ENCODE measurements at places on chromosomes 3 and 15.

GRCh38 chr3:107690522-107691138 is 167.9 kb downstream of the BBX start:
- peak; percentile 74 for DNase-seq

- no peak for DNase-seq
These were observed 53.2 kb upstream of the ZNF148 start for GRCh38 chr3:125428216-125428830.

GRCh38 chr15:70354346-70354905 is 256.7 kb upstream of the TLE3 start:
- no peak for DNase-seq

GRCh38 chr3:157494581-157495281 is 8.5 kb downstream of the VEPH1 start:
- no peak for DNase-seq

- no peak for DNase-seq
These were observed 358.9 kb downstream of the RBMS3 start for GRCh38 chr3:29639578-29640290.

- DNase-seq = no peak
These were observed 47.9 kb downstream of the HERC2 start for GRCh38 chr15:28273873-28274610.

- no peak for DNase-seq
These were observed 22.4 kb upstream of the EIF4A2 start for GRCh38 chr3:186760897-186761447.

- no peak for DNase-seq
These were observed 270.4 kb downstream of the SUCLG2 start for GRCh38 chr3:67384016-67384415.

DNA sequence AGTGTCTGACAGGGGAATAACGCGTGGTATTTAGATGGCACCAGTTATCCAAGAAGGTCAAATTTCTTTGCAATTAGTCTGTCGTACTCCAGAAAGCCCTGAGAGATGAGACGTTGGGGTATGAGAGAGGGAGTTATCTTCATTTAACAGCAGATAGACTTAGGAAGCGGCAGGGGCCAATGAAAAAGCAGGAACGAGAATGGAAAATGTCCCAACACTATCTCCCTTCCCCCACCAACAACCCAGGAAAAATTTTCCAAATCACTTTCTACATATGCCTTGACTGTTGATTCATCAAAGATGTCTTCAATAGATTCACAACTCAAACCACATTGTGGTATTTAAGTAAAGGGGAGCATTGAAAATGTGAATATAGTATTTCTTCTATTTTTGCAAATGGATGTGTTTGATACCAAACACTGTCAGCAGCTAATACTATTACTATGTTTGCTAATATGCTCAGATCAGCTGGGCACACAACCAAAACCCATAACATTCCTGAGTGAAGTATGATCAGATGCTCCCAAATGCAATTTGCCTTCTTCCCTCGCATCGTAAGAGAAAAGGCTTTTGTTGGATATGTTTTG is 13.3 kb upstream of the GREM1 start:
- no peak for DNase-seq

- no peak for DNase-seq
These were observed 453.6 kb upstream of the THBS1 start for GRCh38 chr15:39127151-39127790.

GRCh38 chr3:89098964-89099585 is 8.3 kb upstream of the EPHA3 start:
- peak; percentile 62 for DNase-seq

DNA sequence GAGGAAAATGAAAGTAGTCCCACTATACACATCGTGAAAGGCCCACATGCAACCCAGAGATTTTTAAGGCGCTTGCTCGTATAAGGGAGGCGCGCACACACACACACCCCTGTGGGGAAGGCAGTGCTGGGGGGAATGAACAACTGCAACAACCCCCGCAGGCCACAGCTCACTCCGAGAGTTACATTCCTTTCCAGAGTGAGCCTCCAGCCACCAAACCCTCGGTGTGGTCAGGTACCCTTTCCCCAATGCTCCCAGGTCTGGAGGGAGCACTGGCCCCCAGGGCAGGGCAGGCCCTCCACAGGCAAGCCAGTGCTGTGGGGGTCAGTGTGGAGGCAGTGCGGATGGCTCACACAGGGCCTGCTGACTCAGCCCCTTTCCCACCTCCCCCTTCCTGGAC is 115.6 kb downstream of the OCA2 start:
- no peak for DNase-seq

DNA sequence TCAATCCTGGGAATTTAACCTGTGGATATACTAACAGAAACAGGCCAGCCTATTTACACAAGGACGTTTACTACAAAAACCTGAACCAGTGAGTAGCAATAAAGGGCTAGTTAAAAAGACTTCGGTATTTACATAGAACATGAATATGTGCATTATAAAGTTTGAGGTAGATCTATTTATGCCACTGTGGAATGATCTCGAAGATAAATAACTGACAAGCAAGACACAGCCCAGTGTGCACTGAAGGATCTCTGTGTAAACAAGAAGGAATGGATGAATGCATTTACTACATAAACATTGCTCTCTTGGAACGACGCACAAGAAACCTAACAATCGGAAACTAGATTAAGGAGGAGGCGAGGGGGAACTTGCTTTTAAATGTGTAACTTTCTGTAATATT is 132.0 kb upstream of the NSMCE3 start:
- no peak for DNase-seq

DNA sequence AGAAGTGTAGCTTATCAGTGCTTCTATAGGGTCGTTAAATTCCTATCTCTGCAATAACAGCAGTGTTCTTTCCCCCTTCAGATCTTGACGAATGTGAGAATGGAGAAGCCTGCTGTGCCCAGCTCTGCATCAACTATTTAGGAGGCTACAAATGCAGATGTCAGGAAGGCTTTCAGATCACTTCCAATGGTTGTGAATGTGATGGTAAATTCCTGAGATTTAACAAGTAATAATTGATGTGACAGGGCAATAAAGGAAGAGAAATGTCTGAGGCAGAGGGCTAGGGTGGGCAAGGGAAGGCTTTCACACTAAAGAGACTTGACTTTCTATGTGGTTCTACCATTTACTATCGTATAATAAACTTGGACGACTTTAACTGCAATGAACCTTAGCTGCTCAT is 711.7 kb upstream of the GOLIM4 start:
- DNase-seq = no peak

DNA sequence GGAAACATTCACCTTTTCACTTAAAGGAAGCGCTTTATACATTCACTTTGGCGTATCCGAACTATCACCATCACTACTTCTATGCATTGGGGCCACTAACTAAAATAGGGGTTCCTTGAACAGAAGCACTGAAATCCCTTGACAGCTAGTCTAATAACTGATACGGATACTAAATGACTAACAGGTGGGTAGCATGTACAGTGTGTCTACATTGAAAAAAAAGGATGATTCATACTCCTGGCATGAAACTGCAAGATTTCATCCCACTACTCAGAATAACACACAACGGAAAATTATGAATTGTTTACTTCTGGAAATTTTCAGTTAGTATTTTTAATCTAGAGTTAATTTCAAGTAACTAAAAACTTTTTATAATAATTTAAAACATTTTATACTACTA is 96.7 kb downstream of the SMARCC1 start:
- no peak for DNase-seq

DNA sequence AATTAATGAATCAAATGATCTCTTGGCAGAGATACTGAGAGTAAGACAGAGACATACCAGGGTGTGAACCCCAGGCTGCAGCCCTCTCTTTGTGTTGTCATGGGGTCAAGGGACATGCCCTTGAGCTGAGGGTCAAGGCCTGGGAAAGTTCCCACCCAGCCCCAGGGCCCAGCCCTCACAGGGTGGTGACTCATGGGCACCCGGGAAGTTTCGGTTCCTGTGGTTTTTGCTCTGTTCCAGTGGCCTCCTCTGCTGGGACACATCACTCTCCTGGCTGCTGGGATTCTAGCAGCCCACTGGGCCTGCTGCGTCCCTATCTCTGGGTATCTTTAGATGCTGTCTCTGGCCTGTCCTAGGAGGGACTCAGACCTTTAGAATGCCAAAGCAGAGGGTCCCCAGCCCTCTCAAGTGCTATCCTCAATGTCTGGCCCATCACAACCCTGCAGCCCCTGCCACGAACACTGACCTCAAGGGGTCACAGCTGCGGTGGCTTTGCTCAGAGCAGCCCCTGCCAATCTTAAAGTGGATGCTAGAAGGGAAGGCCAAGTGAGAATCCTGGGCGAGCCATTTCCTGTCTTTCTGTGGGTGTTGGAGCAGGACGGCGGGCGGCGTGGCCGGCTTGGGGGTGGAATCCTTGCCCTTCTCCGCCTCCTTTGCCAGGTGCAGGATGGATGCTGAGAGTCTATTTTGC is 148.4 kb upstream of the TLE3 start:
- no peak for DNase-seq

GRCh38 chr3:194139071-194139813 is 3.3 kb downstream of the HES1 start:
- DNase-seq = no peak

DNA sequence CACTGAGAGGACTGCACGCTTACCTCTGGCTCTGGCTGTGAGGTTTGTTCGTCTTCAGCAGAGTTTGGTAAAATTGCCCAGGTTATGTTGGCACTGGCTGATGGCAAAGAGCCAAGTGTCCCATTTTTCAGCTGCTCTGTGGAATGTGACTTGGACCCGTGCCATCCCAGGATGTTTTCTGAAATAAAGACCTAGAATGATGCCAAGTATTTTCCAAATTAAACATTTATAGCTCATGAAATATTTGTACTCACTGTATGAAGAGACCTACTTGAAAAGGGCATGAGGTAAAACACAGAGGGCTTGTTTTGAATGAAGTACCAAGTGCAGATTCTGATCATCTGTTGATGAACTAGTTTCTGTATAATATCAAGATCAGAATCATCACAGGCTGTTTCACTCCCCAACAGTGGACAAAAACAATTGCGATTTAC is 200.5 kb downstream of the STT3B start:
- no peak for DNase-seq

GRCh38 chr3:13584901-13585300 is 36.0 kb downstream of the FBLN2 start:
- no peak for DNase-seq

Measured in Jurkat, Clone E6-1 (cell line).